ENCODE measurements at places on chromosomes 11 and 22. TPM values are rescaled to one million over a fixed set of nuclear protein-coding genes. Genes with fewer than 3 reads are reported as not detected.

The PNPLA3 gene
- 0.97 TPM for total RNA-seq

The ZBTB16 gene
- 1.2 TPM for total RNA-seq

The FOXRED2 gene
- 14.8 TPM for total RNA-seq

The TENM4 gene
- total RNA-seq: 0.05 TPM

The KIRREL3 gene
- total RNA-seq: 12.0 TPM
